NB4 (cell line): ENCODE measurements at places on chromosomes 2 and 18.
A peak's percentile ranks its signal among the peaks of the same experiment; 100 is the strongest.

- no peak for DNase-seq
Measured at GRCh38 chr2:146437712-146438111, 1407.1 kb upstream of the ACVR2A start.

- no peak for DNase-seq
Measured at GRCh38 chr18:58527952-58528287, 101.0 kb downstream of the ALPK2 start.

DNA sequence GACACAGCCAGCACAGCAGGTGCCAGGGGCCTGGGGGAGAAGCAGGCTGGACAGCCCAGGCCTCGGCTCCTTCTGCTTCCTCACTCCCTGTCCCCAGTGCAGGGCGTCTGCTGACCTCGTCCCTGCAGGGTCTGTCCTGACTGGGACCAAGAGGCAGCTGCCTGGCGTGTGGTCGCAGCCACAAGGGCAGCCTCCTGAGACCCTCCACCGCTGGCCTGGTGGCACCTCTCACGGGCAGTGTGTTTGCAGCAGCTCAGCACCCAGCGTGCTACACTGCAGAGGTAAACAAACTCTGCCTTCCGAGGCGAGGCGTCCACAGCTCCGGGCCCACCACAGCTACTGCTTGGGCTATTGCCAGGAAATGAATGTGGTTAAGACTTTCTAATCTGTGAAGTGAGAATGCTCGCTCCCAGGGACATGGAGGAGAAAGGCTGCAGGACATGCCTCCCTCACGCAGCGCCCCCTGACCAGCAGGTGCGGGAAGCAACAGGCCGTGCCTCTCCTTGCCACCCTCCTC, 46.1 kb upstream of the HPCAL1 start:
- no peak for DNase-seq

GRCh38 chr2:8134985-8135682, 546.7 kb upstream of the ID2 start:
- DNase-seq: peak; percentile 24

DNA sequence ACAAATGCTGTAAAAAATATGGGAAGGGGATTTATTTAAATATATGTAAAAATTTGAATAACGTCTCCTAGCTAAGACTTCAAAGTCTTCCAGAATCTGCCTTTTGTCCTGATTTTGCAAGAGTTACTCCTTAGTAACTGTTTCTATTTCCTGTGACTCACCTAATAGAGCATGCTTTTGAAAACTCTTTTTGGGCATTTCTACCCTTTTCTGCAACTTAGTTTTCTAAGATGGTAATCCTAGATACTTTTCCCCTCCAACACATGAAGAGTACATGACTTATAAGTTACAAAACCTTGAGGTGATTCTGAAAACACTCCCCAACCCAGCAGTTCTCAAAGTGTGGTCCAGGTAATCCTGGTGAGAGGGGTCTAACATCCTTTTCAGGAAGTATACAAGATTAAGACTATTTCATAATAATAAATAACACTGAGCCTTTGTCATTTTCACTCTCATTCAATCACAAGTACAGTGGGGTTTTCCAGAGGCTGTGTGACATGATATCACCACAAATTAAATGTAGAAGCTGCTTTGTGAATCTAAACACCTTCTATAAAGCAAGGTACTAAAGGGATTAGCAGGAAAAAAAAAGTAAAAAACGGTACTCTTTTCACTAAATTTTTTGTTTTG, 31.9 kb downstream of the PPP4R3B start:
- DNase-seq: peak; percentile 52
